ENCODE measurements at places on chromosomes 11 and 22. TPM values are rescaled to one million over a fixed set of nuclear protein-coding genes. Genes with fewer than 3 reads are reported as not detected.

The TTC28 gene
- 1.4 TPM for total RNA-seq

The SPCS2 gene
- total RNA-seq = 124 TPM

The PTPRJ gene
- total RNA-seq = 21.3 TPM

The CSNK2A3 gene
- 1.7 TPM for total RNA-seq
